ENCODE measurements at places on chromosomes 2 and 18.

DNA sequence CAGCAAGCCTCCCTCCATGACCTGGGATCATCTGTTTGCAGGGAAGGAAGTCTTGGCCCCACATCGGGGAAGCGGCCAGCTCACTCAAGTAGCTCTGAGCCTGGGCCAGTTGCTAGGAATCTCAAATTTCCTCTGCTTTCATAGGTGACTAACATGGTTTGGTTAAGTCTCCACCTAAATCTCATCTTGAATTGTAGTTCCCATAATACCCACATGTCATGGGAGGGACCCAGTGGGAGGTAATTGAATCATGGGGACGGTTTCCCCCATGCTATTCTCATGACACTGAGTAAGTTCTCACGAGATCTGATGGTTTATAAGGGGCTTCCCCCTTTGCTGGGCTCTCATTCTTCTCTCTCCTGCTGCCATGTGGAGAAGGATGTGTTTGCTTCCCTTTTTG is 75.2 kb downstream of the LBH start:
- DNase-seq = peak; percentile 25

GRCh38 chr18:48996901-48997463 is 46.2 kb upstream of the SMAD7 start:
- DNase-seq = peak; percentile 89

DNA sequence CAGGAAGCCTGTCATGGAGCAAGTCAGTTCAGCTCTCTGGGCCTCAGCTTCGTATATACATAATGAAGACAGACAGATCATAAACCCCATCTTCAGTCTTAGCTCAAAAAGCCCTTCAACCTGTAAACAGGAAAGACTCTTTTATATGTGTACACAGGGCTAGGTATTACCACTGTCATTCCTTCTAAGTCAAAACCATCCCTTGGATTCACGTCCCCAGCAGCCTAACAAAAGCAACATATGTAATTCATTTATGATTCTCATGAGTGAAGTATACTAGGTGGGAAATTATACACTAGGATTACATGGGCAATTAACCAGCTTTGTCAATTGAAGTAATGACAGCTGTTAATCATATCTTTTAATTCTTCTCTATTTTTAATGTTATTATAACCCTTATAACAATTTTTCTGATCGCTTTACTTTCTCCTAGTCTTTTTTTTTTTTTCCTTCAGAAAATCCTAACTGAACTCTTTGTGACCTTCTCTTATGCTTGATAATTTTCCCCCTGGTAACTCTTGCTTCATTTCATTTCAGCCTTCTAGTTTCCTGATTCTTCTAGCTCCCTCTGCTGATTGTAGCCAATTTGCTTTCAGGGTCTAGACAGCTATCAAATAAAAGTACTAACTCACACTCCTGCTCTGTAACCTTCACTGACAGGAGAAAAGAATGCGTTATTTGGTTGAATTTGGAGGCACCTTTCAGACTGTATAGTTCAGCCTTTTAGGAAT is 99.7 kb downstream of the RBM43 start:
- peak; percentile 23 for DNase-seq

GRCh38 chr2:164069540-164069939 is 333.7 kb upstream of the FIGN start:
- no peak for DNase-seq

DNA sequence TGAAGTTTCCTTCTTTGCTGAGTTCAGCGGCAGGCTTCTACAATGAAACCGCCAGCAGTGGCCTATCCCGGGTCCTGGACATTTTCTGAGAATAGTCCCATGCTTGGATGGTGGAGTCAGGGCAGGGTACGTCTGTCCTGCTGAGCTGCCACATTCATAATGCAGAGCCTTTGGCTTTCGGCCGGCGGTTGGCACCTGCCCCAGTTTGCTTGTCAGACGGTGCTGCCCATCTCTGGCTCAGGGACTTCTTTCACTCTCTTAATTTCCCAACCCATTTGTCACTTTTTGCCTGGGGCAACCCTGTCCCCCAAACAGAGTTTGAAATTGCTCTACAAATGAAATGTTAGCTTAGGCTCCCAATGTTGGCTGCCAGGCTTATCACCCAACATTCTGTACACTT is 57.2 kb downstream of the SOX11 start:
- no peak for DNase-seq

- DNase-seq = peak; percentile 78
These were observed 52.1 kb upstream of the CTIF start for GRCh38 chr18:48486754-48487153.

DNA sequence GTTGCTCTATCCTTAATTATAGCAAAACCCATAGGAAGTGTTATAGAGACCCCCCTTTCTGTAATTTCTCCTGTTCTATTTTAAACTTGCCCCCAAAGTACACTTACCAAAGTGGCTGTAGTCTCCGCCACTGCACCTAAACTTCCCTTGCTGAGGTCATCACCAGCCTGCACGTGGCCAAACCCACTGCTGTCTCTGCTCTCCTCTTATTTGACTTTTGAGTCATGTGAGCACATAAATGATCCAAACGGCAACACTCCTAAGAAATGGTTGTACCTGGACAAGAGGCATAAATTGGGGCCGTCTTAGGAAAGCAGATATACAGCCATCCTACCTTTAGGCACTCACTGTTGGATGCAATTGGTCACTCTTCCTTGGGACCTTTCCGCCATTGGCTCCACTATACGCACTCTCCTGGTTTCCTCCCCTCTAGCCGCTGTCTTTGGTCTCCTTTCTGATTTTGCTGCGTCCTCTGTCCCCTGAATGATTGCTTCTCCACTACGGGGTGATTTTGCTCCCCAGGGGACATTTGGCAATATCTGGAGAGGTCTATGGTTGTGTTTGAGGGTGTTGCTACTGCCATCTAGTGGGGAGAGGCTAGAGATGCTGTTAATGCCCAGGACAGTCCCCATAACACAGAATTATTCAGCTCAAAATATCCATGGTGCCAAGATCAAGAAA is 19.2 kb upstream of the IL36G start:
- peak; percentile 15 for DNase-seq

DNA sequence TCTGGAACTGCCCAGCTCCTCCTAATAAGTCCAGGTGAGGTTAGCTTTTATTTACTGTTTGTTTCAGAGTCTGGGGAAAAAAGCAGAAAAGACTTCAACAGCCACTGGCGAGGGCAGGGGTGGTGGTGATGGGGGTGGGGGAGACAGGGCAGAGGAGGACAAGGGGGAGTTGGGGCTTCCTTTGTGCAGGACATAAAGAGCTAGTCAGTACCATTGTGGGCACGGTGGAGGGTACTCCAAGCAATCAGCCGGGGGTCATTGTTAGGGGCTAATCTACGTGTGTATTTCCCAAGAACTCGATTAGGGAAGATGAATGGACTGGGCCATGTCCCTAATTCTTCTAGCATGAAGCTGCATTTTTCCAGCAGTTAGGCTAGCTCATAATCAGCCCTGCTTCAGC is 2.8 kb upstream of the RAX start:
- DNase-seq = no peak

Measured in astrocyte (in vitro differentiated cells and primary cell).